Upper lobe of right lung (tissue), 1 donor: ENCODE measurements at places on chromosomes 12 and 14.
A peak's percentile ranks its signal among the peaks of the same experiment; 100 is the strongest.

DNA sequence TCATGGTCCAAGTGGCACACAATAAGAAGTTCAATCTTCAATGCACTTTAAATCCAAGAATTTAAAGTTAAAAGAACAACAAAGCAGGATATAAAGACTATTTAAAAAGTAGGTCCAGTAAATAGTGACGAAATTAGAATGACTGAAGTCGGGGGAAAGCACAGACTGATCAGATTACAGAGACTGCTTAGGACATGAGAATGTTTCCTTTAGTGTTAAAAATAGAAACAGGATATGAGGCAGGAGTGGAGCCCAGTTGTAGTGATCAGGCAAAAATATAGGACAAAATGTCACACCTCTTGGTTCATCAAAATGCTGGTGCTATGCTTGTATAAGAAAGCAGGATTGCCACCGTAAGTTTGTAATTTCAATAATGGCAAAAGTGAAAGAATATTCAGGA lies 52.2 kb upstream of the CD163 start:
- no peak for DNase-seq

DNA sequence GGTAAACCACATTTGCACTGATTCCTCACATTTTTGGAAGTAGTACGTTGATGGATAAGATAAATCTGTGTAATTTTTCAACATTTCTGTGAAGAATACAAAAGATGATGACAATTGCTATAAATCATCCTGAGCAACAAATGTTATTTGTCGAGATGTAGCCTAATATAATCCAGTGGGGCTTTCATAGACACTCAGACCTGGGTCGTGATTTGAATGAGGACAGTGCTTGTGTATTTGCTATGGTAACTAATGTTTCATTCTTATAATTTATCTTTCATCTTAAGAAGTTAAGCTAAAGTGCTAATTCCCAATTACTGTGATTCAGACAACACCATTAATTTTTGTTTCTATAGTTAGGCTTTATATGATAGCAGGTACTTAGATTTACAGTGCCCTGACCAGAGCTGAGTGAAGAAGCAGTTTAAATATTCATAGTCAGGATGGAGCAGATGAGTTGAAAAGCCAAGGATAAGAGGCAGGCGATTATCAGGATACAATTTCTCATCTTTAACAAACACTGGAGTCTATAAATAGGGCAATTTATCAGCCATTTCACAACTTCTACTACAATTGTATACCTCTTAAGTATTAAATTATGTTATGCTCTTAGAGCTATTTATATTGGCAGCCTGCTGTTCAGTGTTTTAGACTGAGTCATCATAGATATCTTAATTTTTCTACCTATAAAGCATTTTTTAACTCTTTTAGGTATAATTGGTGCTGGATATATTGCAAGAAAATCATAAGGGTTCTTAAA lies 359.9 kb downstream of the TRHDE start:
- no peak for DNase-seq

DNA sequence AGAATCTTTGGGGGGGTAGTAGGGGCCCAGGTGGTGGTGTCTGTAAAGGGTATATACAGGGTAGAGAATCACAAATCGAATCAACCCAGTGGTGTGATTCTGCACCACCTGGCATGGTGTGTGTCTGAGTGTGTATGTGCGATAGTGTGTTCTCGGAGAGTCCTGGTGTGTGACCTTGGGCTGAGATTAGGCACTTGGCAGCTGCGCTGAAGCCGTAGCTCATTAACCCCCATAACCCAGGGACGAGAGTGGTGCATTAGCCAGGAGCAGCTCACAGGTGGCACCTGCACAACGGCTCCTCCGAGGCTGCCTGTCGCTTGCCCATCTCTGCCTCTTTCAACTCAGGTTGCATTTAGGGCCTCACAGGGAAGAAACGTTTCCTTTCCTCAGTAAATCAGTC lies 15.6 kb upstream of the TESC start:
- peak; percentile 47 for DNase-seq

- DNase-seq = no peak
Measured at GRCh38 chr12:12399161-12399560, 42.3 kb downstream of the BORCS5 start.

DNA sequence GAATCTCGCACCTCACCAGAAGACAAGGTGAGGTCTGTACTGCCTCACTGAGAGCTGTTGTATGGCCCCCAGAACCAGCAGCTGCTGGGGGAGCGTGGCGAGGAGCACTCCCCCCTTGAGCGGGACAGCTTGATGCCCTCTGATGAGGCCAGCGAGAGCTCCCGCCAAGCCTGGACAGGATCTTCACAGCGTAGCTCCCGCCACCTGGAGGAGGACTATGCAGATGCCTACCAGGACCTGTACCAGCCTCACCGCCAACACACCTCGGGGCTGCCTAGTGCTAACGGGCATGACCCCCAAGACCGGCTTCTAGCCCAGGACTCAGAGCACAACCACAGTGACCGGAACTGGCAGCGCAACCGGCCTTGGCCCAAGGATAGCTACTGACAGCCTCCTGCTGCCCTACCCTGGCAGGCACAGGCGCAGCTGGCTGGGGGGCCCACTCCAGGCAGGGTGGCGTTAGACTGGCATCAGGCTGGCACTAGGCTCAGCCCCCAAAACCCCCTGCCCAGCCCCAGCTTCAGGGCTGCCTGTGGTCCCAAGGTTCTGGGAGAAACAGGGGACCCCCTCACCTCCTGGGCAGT lies 9.3 kb downstream of the CACNB3 start:
- no peak for DNase-seq

GRCh38 chr12:89923091-89923490 lies 214.5 kb upstream of the ATP2B1 start:
- no peak for DNase-seq

DNA sequence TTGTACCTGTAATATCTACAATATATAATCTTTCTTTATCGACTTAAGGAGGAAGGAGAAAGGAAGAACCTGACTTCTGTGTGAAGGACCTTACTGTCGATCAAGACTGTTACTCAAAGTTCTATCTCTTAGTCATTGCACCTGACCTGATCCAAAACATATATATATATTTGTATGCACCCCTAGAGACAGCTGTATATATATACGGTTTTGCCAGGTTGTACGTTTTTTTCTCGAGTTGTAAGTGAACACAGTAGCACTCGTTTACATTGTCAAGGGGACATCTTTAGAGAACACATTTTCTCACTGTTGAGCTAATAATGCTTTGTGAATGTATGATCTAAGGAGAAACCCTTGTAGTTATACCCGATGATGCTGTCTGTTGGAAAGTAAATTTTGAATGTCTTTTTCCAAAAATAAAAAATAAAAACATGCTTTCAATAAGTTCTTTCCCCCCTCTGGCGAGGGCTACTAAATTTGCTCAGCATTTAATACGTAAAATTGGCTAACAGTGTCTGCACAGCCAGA lies 536 bp upstream of the SLC35E3 start:
- no peak for DNase-seq

DNA sequence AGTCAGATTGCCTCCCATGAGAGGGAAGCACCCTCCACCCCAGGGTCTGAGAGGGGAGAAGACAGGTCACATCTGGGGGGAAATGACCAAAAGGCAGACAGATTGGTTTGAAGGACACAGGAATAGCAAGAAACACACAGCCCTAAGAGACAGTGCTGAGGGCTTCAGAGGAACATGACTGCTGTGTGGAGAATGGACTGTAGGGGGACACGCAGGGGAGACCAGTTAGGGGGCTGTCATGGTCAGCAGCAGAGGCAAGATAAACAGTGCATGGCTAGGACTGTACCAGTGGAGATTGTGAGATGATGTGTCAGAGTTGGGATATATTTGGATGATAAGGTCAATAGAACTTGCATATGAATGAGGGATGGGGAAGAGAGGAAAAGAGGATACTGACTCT lies 19.7 kb downstream of the SMUG1 start:
- no peak for DNase-seq

DNA sequence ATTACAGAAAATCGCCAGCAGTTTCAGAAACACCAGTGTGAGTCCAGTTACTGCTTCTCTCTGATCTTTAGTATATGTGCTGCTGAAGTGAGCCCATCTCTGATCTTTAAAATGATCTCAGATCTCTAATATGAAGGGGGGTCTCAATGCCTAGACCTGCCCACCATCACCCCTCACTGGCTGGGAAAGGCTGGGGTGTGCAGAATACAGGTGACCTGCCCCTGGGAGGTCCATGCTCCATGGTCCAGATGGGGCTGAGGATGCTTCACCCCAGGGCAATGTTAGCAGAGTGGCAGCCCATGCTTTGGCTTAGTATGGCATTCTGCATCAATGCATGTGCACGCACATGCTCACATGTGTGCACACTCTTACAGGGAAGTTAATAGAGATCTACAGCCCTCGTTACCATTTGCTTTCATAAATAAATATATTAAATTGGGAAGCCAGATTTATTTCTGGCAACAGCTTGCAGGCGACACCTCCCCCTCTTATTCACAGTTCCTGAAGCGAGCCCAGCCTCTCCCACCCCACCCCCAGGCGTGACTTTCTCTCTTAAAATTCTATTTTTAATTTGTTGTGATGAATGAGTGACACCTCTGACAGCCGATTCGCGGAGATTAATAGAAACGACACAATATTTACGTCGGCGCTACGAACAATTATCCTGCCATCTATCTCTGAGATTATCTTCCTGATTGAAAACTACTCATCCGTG lies 104.7 kb upstream of the ESRRB start:
- DNase-seq = no peak

GRCh38 chr14:94775871-94776210 lies 5.9 kb upstream of the GSC start:
- DNase-seq = no peak

GRCh38 chr12:119381471-119382235 lies 47.1 kb downstream of the CCDC60 start:
- no peak for DNase-seq

GRCh38 chr14:96176811-96177211 lies 27.8 kb upstream of the BDKRB2 start:
- no peak for DNase-seq

DNA sequence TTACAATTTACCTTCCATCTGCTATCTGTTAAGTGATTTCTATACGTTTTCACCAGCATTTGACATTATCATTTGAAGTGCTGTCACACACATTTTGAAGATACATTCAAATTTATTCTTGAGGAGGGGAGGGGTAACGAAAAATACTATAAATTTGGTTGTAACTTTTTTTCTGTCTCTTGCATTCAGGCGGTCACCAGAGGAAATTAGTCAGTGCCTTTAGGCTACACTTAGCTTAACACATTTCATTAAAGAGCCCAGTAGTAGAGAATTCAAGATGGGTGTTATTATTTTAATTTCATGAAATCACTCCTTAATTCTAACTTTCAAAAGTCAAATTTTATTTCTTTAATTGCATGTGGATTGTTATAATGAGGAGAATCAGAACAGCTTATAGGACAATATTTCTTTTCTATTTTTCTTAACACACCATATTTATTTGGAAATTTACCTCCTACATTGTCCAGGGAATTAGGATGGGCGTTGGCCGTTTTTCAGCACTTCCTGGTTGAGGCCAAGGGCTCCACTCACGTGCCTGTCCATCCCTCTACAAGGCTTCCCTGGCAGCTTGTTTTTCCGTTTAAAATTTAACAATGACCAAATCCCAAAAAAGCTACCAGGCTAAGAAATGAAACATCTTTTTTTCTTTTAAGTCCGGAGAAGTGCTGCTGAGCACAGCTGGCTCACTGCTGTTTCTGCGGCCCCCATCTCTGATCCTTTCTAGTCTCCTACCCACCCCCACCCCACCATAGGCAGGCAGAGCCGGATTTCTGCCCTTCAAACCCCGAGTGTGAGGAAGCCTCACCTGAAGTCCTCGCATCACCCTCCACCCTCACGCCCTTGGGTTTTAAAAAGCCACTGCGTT lies 1.1 kb upstream of the FAR2 start:
- DNase-seq = peak; percentile 63

DNA sequence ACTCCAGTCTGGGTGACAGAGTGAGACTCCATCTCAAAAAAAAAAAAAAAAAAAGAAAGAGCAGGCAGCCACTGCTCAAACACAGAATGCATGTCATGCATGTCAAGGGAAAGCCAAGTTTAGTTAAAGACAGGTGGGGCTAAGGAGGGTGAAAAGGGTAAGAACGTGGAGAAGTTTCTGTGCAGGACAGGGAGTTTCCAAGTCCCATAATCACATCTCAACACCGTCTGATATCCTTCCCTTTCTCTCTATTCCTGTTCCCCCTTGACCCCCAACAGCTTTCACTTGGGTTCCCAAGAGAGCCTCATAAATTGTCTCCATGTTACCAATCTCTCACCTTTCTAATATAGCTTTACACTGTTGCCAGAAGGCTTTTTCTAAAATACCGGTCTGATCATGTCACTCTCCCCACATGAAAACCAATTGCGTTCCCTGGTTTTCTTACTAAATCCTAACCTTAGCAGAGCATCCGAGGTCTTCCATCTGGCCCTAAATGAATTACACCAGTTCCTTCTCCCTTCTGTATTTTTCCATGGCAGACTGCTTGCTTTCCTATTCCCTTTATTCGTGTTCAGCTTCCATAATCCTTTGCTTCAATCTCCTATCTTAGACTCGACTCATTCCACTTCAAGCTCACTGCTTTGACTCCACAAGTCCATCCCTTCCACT lies 37.0 kb downstream of the LIMA1 start:
- no peak for DNase-seq

DNA sequence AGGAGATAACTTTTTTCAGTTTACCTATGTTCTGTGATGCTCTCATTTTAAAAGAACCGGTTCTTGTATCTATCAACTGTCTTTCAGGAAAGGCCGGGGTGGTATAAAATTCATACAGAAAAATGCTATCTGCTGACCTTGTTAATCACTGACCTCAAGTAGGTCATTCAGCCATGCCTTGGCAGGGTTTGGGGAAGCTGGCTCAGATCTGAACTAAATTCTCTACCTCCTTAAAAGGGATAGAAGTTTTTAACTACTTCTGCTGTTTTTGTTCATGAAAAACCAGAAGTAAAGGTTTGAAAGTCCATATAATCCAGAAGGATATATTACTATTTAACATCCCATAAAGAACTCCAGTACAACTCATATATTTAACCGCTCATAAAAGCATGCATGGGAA lies 10.1 kb downstream of the MYRFL start:
- no peak for DNase-seq

GRCh38 chr14:49315570-49315969 lies 270.6 kb downstream of the RPS29 start:
- DNase-seq = no peak

- no peak for DNase-seq
Measured at GRCh38 chr12:74614426-74614825, 76.8 kb downstream of the ATXN7L3B start.

- DNase-seq = no peak
Measured at GRCh38 chr14:69375722-69376121, 22.4 kb downstream of the ERH start.

- no peak for DNase-seq
Measured at GRCh38 chr14:80477388-80478160, 266.3 kb upstream of the DIO2 start.

- DNase-seq = no peak
Measured at GRCh38 chr14:52960627-52961026, 9.8 kb upstream of the FERMT2 start.

GRCh38 chr14:74917646-74918081 lies 5.4 kb downstream of the RPS6KL1 start:
- no peak for DNase-seq

- DNase-seq = no peak
Measured at GRCh38 chr12:65499167-65499566, 220.7 kb downstream of the MSRB3 start.
